ENCODE measurements at places on chromosomes 6 and 20. TPM values are rescaled to one million over a fixed set of nuclear protein-coding genes. Genes with fewer than 3 reads are reported as not detected.

DNA sequence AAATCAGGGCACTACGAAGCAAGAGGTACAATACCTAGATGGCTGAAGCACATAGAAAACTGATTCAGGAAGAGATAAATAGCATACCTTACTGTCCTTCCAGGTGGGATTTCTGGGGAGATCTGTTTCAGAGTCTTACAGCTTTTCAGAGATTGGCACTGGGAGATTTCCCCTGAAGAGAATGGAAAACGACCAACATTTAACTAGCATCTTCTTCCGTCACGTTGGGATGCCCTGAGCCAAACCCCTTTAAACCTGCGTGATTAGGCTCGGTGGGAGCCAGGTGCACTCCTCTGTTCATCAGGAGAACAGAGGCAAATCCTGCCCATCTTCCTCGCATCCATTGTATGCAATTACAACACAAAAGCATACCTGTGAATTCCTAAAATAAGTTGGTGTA, 614.5 kb downstream of the HDGFL1 start:
- DNase-seq = no peak

DNA sequence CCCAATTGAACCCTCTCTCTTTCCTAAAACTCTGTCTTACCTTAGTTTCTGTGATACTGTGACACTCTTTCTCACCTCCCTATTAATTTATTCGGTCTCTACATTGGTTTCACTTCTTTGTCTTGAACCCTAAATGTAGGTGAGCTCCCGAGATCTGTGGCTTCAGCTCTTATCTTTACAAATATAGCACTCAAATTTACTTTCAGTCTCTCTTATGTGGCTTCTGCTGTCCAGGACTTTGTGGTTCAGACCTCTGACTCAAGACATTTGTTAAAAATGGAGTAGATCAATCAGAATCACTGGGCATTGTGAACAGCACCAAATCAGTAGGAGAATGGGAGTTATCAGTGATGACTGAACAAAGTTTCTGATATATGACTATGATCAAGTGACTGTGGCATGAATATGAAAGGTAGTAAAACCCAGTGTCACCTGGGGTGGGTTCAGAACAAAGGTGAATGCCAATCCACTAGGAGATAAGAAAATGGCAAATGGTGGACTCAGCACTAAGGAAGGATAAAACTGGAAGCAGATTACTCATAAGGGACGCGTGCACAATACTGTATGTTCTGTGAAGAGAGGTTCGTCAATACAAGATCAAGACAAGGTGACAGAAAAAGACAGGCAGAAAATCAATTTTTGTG, 27.2 kb downstream of the IL17F start:
- no peak for DNase-seq

DNA sequence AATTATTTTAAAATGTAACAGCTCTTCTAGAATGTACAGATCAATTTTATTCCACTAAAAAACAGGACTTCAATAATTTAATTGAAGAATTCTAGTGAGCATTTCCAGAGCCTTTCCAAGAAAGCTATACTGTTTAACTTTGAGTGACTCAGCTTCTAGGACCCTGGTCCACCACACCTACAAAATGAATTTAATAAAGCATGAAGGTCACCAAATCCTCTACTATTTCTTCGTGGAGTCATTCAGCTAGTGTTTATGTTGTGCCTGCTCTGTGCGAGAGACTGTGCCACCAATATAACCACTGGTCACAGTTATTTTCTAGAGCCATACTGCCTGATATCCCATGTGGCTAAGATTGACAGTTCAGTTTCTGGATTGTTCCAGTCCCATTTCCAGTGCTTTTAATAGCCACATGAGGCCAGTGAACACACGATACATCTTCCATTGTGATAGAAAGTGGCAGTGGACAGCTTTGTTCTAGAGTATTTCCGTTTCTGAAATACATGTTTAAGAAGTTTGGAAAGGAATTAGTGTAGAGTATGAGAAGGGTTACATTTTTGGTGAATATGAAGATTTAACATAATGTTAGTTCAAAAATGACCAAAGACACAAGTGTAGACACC, 160.7 kb downstream of the MTHFD1L start:
- no peak for DNase-seq

DNA sequence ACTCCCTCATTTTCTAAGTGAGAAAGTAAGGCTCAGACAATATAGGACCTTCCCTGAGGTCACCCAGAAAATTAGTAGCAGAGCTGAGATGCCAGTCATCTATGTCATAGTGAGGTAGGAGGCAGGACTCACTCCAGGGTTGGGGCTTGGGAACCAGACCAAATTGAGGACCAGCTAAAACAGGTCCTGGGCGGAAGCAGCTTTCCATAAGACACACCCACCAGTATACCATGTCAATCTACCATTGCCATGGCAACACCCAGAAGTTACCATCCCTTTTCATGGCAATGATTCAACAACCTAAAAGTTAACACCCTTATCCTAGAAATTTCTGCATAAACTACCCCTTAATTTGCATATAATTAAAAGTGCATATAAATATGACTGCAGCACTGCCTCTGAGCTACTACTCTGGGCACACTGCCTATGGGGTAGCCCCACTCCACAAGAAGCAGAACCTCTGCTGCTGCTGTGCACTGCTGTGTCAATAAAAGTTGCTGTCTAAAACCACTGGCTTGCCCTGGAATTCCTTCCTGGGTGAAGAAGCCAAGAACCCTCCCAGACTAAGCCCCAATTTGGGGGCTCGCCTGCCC, 30.3 kb upstream of the OCSTAMP start:
- no peak for DNase-seq

DNA sequence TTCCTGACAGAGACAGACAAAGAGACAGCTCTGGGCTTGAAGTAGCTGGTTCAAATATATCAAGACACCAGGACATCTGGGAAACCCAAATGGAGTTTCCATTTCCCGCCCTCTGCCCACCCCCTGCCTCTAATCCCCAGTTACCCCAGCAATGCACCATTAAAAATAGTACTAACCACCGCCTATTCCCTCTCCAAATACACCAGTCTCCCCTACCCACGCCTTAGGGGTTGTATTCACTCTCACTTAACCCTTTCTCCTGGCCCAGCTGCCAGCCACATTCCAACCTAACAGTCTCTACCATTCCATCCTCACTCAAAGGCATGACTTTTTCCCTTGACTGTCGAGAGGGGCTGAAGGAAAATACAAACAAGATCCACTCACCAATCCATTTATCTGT, 22.4 kb downstream of the GABBR1 start:
- DNase-seq = no peak

DNA sequence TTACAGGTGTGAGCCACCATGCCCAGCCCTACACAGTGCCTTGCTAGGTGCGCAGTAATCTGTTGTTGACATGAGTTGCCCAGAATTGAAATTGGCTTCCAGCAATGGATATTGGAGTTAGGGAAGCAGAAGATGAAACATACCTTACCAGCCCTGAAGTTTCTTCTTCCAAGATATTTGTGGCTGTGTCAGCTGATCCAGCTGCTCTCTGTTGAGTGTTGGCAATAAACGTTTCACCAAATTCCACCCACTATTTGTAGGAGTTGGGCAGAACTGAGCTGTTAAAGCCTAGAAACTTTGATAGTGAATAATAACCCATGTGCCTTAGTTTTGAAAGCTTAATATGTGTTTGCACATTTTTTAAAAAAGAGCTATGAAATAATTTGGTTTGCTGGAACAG, 218.2 kb upstream of the SNX9 start:
- DNase-seq = peak; percentile 5

DNA sequence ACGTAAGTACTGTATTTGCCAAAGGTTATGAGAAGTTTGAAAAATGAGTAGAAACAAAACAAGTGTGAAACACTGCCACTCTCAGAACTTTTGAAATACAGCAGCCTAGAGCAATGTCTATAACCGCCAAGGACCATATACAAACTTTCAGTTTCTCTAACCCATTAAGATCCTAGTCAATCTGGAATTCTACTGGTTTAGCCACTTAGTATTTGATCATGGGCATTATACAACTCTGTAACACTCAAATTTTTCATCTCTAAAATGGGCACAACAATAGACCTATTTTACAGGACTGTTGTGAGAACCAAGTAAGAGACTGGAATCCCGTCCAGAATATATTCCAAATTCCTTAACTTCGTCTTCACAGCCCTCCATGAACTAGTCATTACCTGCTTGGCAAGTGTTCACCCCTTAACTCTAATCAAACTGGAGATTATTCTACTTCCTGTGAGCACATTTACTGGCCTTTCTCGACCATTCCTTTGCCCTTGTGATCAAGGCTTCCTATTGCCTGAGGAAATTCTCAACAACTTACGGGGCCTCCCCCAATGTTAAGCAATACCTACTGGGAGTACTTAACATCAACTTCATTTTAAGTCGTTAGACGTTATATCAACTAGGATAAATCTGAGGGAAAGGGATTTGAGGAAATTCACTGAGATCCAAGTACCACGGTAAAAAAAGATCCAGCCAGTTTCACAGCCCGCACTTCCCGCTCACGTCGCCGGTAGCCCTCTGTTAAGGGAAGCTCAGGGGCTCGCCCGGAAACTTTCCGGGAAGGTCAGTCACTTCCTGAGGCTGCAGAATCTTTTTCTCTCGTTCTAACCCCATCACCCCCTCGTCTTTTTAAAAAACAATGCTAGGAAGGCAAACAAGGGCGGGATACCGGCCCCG, 1.1 kb downstream of the EIF2S2 start:
- DNase-seq = peak; percentile 55

DNA sequence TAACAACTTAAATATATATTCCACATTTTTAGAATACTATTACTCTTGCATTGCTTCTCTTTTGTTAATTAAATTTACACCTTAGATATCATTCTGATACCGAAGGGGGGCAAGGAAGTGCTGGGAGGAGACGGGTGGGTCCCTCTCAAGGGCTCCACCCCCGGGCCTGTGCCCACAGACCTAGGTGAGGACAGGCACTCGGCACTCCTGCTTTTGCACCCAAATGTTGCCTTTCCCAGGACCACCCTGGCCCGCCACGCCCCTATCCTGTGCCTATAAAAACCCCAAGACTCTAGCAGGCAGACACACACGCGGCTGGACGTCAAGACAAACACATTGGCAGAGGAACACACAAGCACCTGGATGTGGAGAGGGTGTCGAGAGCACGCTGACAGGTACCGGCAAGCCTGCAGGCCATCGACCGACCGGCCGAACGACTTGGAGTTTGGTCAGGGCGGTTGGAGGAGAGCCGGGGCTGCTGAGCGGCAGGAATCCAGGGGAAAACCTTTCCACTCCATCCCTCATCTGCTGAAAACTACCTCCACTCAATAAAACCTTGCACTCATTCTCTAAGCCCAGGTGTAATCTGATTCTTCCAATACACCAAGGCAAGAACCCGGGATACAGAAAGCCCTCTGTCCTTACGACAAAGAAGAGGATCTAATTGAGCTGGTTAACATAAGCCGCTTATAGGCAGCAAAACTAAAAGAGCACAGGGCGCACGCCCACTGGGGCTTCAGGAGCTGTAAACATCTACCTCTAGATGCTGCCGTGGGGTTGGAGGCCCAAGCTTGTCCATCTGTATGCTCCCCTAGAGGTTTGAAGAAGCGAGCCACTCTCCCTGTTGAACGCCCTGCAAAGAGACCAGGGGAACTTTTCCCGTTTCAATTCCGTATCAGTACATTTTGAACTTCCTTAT, 197.4 kb upstream of the PRSS16 start:
- no peak for DNase-seq

DNA sequence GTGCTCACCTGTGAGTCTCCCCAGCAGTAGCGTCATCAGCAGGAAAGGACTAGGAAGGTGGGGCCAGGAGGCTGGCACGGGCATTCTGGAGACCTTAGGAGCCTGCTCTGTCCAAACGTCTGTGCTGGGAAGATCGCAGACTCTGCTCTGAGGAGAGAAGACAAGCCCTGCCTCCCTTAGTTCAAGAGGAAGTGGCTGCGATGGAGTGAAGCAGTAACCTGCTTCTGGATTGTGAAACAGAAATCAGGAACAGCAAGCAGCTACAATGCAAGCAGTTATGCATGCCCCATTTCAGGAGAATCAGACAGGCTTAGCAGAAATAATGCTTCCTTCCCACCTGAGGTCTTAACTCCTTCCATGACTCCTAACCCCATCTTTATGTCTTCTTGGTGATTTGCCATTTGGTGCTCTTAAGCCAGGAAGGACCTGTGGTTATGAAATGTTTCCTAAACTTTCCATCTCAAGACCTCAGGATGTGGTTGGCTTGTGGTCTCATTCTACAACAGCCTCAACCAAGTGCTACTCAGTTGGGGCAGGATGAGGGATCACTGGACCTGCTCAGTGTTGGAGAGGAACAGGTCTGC, at the start of gene SIRPB1:
SIRPB1 (minus strand) TSS at position 149 of the 584 bp plus-strand sequence; CDS start at position 84, 65 bp downstream.
- no peak for DNase-seq

- DNase-seq = no peak
Measured at GRCh38 chr6:103983860-103984259, 875.9 kb downstream of the HACE1 start.

DNA sequence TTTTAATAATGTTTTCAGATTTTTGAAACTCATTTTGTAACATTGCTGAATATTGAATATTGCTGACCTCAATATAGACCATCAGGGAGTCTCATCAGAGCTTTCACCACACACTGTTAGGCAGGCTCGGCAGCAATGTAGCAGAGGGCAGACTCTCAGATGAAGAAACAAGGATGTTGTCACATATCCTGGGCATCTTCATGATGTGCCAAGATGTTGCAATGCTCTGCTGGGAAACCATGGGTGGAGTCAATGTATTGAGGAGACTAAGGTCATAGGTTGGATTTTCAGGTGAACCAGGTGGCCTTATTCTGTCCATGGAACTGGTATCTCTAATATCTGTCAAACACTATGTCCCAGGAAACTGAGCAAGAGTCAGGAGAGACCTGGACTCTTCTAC, 27.3 kb downstream of the NR2E1 start:
- DNase-seq = no peak

DNA sequence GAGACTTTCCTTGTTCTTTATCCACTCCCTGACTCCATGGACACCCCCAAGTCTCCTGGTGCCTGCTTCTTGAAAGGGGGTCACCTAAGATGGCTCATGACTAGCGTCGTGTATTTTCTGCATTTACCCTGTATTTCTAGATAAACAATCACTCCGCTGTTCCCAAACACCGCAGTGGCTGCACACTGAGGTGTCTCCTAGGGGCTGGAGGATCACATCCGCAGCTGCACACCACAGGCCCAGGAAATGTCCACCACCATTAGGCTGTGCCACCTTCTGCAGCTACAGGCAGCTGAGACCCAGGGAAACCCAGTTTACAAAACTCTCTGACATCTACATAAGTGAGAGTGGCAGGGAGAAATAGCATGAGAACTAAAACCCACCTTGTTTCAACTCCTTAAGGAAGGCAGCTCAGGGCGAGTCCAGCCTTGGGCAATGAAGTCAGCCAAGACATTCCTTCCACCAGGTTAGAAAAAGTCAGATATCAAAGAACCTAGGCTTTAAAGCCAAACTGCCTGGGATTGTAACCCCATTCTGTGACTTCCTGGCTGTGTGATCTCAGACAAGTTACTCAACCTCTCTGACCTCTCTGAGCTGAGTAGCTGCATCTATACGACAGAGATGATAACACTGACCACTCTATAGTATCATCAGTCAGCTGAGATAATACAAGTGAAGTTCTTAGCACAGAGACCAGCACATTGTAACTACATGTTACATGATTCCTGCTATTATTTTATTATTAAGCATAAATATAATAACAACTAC, 102.2 kb downstream of the SNX5 start:
- no peak for DNase-seq

The KCNQ5 gene
- 20.6 TPM for total RNA-seq

The KIF13A gene
- 61.3 TPM for total RNA-seq

The ME1 gene
- 29.8 TPM for total RNA-seq

The CAGE1 gene
- not detected for total RNA-seq

The CASS4 gene
- 0.36 TPM for total RNA-seq

Measured in HFFc6 (cell line).